ENCODE measurements at places on chromosomes 2 and 18. TPM values are rescaled to one million over a fixed set of nuclear protein-coding genes. Genes with fewer than 3 reads are reported as not detected.

DNA sequence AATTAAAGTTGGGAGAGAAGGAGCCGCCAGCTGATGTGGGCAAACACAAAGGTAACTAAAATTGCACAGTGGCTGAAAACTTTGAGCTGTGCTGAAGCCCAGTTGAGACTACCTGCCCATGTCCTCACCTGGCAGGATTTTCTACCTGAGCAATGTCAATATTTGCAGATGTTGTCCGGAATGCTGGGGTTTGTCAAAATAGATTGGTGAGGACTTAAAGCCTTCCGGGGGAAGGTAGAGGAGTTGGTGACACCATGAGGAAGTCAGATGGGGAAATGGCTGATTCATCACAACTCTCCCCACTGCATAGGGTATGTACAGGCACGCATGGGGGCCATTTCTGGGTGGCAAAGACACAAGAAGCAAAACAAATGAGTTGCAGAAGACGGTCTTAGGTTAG, 114.9 kb downstream of the ALK start:
- DNase-seq = no peak

DNA sequence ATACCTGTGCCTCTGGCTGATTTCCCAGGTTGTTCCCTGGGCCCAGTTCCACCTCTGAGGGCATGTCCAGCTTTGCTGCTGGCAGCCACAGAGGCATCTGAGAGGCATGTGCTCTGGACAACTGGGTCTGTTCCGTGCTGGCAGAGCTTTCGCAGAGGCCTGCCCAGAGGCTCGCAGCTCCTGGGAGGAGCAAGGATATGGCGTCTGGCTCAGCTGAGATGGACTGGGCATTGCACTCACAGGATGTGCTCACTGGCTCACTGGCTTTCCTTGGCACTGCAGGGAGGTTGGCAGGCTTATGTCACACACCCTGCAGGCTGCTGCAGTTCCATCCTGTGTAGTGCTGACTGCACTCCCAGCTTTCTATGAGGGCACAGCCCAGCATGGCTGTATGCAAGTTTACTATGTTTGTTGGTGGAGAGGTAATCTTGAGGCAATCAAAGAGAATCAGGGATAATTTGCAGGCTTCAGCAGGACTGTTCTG, 172.3 kb downstream of the PRKCE start:
- DNase-seq = peak; percentile 98

MREG gene
- 6.2 TPM for total RNA-seq

TTC32 gene
- total RNA-seq = 4.9 TPM

- DNase-seq = no peak
Observed at GRCh38 chr2:131404753-131405152, 40.8 kb upstream of the RAB6D start.

GRCh38 chr2:148944536-148944935, 69.5 kb downstream of the KIF5C start:
- no peak for DNase-seq

MERTK gene
- 14.3 TPM for total RNA-seq

GRCh38 chr2:220077488-220077887, 450.1 kb downstream of the SLC4A3 start:
- DNase-seq = no peak

DNA sequence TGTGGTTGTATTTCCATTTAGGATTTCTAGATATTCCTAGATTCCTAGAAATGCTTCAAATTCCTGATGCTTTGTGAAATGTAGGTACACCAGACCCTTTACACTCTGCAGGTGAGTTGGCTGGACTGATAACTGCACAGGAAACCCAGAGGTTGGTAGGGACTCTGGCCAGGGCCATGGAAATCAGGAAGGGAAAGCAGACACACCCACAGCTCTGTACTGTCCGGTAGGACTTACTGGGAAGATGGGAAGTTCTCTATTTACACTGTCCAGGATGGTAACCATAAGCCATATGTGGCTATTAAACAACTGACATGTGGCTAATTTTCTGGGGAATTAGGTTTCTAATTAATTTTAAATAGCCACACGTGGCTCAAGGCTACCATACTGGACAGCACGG, 31.4 kb downstream of the NEMP2 start:
- DNase-seq = no peak

DNA sequence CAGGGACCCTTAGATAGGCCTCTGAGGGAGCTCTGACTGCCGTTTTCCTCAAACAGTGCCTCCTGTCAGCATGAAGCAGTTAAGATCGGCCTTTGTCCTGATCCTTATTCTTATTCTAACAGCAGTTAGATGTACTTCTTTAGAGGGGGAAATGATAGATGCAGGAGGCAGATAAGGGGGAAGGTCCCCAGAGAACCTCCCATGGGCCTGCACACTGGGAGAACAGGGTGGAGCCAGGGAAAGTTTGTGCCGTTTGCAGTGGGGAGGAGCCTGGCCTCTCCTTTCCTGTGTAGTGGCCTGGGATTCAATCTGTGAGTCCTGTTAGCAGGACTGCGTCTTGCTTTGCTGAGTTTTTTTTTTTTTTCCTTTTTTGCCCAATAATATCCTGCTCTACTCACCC, 7.9 kb upstream of the INPP4A start:
- no peak for DNase-seq

- no peak for DNase-seq
Observed at GRCh38 chr2:201879996-201880395, 73.7 kb downstream of the CDK15 start.

NPPC gene
- total RNA-seq = not detected

C1QL2 gene
- total RNA-seq = not detected

TUBA4B gene
- not detected for total RNA-seq

GRCh38 chr2:175468431-175469098, 287.1 kb upstream of the ATP5MC3 start:
- DNase-seq = no peak

FN1 gene
- 1,295 TPM for total RNA-seq
